ENCODE measurements at places on chromosomes 1 and 21.

DNA sequence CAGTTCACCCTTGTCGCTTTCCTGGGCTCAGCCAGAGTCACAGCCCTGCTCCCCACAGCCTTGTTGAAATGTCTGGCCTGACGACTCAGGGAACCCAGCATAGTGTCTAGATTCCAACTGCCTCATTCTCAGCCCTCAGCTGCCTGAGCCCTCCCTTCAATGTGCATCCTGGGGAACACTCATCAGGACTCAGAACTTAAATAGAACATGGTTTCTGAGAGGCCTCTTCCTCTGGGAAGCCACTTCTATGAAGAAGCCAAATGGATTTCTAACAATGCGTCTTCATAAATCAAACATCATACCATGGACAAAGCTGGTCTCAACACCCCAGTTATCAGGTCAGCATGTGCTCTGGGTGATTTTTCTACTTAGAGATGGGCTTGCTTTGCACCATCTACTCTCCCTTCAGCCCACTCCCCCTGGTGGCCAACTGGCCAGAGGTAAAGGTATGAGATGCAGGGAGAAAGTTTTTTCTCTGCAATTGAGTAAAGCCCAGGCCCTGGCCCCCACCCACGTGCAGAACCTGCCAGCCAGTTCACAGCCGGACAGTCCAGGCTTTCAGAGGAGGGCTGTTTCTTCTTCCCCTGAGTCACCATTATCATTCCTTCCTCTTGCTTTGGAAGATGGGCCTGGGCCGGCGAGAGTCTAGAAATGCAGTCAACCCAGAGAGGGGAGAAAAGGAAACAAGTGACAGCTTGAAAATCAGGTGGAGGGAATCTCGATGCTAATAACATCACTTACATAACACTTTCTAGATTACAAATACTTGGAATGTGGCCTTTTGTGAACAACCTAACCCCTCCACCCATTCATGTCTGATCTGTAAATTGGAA is 32.1 kb downstream of the CD244 start:
- no peak for DNase-seq

GRCh38 chr21:45347048-45347711 is 57.8 kb upstream of the COL18A1 start:
- no peak for DNase-seq

DNA sequence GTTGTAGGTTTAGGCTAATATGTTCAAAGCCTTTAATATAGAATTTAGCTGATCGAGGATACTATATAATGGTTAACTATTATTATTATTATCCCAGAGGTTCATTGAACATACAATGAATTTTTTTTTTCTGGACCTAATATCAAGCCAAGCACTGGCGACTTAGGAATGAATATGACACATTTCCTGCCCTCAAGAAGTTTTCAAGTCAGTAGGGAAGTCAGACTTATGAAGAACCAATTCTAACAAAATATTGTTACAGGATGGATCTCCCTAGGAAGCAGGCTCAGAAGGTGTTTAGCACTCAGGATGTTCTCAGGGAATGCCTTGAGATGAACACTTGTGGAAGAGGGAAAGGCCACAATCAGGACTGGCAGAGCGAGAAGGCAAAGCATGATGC is 211.8 kb upstream of the FGGY start:
- DNase-seq: no peak

DNA sequence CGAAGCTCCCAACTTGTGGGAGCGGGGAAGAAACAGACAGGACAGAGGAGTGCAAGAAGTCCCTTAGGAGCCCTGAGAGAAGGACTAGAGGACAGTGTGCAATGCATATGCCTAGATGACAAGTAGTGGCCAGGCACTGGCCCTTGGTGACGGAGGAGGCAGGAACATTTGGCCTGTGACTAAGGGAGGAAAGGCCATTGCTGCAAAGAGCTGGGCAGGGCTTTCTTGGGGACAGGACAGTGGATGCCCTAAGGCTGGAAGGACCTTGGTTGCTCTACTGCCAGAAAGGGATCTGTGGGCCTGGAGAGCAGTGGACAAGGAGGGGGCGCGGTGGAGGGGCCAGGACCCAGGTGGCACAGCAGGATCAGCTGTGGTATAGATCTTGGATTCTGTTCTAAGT is 481.3 kb downstream of the CAMTA1 start:
- no peak for DNase-seq

Data from brain (organoid and tissue), 16 donors.